ENCODE measurements at places on chromosomes 4 and X. TPM values are rescaled to one million over a fixed set of nuclear protein-coding genes. Genes with fewer than 3 reads are reported as not detected.
A peak's percentile ranks its signal among the peaks of the same experiment; 100 is the strongest.

DNA sequence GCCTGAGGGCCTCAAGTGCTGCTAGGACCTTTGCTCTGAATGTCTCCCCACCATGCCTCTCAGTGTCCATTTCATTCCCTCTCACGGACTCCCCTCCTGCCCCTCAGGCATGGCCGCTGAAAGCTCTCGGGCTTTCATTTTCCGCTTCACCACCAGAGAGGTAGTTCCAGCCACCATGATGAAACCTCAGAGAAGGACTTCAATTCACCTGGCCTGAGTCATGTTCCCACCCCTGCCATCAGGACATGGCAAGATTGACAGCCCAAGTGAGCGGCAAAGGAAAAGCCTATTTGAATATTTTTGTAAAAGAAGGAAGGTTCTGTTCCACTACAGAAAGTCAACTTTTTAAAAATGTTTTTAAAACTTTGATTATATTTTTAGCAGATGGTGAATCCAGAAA, 249.3 kb upstream of the GALNT7 start:
- DNase-seq: no peak

DNA sequence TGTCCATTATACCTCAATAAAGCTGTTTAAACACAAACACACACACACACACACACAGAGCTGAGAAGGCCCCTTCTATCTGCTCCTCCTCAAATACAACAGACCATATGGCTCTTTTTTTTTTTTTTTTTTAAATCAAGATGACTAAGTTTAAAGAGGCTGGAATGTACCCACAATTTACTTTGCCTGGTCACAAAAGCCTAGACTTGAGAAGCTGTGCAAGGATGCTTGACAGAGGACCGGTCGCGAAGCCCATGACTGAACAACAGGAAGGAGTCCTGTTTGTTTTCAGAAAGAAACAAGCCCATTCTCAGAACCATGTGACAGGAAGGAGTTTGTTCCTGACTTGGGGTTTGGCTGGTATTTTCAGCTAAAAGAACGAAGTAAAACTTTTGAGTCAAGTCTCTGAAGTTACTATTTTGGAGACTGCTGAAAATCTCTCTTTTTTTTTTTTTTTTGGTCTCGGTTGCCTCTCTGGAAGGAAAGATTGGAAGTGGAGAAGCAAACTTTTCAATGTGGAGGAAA, 650.9 kb upstream of the TENM3 start:
- no peak for DNase-seq

DNA sequence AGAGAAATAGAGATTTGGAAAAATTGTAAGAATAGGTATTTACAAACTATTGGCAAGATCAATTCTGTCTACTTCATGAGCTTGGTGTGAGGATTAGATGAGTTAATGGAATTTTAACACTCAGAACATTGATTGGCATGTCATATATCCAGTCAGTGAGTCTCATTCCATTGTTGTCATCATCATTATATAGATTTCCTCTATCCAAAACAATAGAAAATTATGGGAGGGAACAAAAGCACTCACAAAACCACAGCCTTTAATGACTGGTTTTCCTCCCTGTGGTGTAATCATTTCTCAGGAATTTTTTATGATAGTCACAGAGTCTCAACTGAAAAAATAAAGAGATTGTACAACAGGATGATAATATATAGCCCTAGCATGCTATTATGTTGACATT, 21.1 kb downstream of the KLHL5 start:
- DNase-seq: no peak

GRCh38 chr4:100289946-100290345, 99.7 kb upstream of the DDIT4L start:
- DNase-seq: no peak

DNA sequence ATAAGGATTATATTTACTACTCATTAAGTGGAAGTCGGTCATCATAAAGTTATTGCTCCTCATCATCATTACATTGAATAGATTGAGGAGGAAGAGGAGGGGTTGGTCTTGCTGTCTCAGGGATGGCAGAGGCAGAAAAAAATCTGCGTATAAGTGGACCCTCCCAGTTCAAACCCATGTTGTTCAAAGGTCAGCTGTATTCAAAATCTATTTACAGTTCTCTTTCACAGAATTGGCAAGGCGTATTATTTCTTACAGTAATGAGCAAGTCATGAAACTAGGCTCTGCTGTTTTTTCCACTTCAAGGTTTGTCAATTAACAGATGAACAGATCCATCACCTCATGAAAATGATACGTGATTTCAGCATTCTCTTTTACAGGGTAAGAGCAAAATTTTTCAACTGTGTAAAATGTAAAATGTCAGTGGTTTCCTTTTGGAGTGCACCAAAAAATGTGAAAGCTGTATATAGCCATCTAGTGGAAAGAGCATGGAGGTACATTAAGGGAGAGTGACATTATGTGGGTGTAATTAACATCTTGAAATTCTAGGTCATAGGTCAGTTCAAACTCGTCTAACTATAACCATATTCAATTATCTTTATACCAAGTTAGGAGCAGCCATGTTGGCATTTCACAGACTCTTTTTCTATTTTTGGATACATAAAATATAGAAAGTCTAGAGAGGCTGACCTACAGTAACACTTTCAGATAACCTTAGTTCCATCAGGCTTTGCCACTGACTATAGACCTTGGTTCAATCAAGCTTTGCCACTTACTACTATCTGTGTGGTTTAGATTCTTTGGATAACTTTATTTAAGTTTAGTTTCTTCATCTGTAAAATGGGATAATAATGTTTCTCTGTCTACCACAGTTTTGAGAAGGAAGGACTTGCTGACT, 30.1 kb downstream of the NEIL3 start:
- DNase-seq: peak; percentile 30

DNA sequence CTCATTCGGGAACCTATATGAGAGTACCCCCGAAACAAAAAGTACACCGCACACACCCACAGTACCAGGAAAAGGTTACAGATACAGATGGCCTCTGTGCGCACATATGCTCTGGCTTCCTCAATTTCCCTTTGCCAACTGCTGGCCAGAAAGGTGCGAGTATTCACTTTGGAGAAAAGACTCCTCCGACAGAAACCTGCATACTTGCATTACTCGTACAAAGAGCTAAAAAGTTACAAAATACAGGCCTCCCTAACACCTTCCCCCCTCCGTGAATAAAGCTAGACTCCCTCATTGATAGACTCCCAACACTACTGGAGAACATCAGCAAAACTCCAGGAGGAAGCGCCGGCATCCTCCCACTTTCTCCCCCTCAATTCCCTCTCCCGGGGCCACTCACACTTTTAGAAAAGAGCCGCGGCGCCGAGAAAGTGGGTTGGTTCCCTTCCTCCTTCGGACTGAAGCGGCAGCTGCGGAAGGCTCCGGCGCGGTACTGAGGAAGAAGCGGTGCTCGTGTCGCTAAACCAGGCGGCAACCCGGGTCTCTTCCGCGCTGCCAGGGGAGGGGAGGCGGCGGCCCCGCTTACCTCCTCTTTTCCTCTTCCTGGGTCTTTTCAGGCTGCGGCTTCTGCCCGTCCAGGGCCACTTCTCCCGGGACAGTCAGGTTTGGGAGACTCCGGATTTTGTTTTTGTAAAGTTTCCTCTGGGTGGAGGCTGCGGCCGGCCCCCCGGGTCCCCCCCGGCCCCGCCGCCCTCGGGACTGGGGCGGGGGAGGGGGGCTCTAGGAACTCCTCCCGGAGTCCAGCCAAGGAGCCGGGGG, 1.1 kb downstream of the FBXW7 start:
- peak; percentile 19 for DNase-seq

DNA sequence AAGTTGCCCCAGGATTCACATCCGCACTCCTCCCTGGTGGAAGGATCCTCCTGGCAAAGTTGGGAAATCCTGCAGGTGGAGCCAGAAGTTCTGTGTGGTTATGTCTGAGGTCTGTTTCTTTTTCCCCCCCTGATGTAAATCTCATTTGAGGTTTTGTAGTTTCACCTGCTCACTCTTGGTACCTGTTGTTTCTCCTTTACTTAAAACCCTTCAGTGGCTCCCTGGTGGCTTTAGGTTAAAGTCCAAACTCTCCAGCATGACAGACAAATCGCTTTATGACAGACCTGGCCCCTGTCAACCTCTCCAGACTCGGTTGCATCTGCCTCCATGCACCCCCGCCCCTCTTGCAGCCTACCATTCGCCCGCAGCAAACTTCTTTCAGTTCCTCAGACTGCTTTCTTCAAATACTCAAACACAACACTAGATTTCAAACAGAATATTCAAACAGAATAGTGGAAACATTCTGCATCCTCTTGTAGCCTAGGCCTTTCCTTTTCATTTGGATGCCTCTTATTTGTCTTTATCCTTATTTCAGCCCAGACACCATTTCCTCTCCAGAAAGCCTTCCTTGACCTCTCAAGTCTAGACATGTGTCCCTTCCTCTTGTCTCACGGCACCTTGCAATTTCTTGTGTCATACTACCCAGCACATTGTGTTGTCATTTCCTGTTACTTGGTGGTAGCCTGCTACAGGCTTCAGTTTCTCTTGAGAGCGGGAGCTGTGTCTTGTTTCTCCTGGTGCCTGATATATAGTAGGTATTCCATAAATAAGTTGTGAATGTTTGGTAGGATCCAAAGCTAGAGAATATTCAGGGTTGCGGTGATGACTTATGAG, 24.8 kb downstream of the IL13RA1 start:
- no peak for DNase-seq

Gene FGFBP2
- polyA plus RNA-seq: 0.27 TPM

Gene BEX3
- polyA plus RNA-seq: 389 TPM

Gene RTL5
- 29.8 TPM for polyA plus RNA-seq
